Osteocyte (in vitro differentiated cells): ENCODE measurements at places on chromosomes 2 and 18. TPM values are rescaled to one million over a fixed set of nuclear protein-coding genes. Genes with fewer than 3 reads are reported as not detected.

The CDH20 gene
- not detected in 2 replicates for total RNA-seq

GRCh38 chr2:9473985-9474360 lies 378 bp upstream of the IAH1 start:
- no peak for DNase-seq

The G6PC2 gene
- total RNA-seq = not detected in 2 replicates

The GKN1 gene
- not detected in 2 replicates for total RNA-seq

GRCh38 chr2:186503827-186504606 lies 18.0 kb downstream of the ZC3H15 start:
- no peak for DNase-seq
